ENCODE measurements at places on chromosomes 1 and 21.

DNA sequence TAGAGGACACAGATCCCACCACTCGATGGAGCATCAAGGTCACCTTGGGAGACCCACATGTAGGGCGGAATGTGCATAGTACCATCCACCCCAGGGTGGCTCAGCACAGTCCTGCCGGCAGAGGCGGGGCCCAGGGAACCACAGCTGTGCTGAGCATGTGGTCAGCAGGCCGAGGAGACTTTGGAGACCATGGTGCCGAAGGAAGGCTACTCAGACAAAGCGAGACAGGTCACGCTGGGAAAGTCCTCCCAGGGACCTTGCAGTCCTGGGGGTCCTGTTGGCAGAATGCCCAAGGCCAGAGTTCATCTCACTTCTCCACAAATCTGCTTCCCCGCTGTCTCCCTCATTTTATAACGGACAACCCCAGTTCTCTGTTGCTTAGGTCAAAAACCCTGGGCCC is 22.5 kb downstream of the WNT3A start:
- no peak for DNase-seq

DNA sequence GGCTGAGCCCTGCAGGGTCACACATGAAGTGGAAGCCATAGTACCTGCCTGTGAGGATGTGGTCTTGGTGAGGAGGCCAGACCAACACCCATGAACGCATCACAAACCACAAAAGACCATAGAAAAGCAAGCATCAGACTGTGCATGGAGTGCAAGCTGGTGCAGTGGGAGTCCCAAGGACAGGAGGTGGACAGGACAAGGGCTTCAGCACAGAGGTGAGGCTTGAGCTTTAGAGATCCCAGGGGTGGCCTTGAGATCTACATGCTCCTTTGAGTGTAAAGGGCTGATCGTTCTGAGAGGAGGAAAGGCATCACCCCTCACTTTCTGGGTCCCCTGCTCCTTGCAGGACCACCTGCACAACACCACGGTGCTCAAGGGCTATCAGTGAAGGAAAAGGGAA is 111.9 kb upstream of the F3 start:
- DNase-seq: no peak

- no peak for DNase-seq
These were observed 93.8 kb upstream of the PLPPR4 start for GRCh38 chr1:99170516-99170915.

GRCh38 chr1:210731193-210731592 is 402.5 kb downstream of the HHAT start:
- no peak for DNase-seq

All from CD4-positive, alpha-beta T cell treated with Interleukin-6 for 4 hours (primary cell).